ENCODE measurements at places on chromosomes 3 and 15. TPM values are rescaled to one million over a fixed set of nuclear protein-coding genes. Genes with fewer than 3 reads are reported as not detected.

The IGSF10 gene
- 0.13 TPM for total RNA-seq

The ALDH1L1 gene
- total RNA-seq: 0.90 TPM

The TRNT1 gene
- total RNA-seq: 49.2 TPM

The NMB gene
- 12.4 TPM for total RNA-seq

The SLC12A1 gene
- total RNA-seq: 0.04 TPM

The TMCO5A gene
- total RNA-seq: not detected

The CEMIP gene
- total RNA-seq: 0.09 TPM

The PRR23A gene
- total RNA-seq: not detected

The XPC gene
- total RNA-seq: 30.3 TPM

The STXBP5L gene
- total RNA-seq: 4.7 TPM

The TMEM212 gene
- total RNA-seq: not detected

The SLC24A5 gene
- not detected for total RNA-seq

Data from H9 (cell line).